Stimulated activated CD8-positive, alpha-beta memory T cell treated with anti-CD3 and anti-CD28 coated beads, Interleukin-15, amount 100 ng/mL, for 4 hours (primary cell): ENCODE measurements at places on chromosomes 5 and 9.

- DNase-seq: no peak
Measured at GRCh38 chr9:134814598-134815215, 65.9 kb upstream of the FCN2 start.

GRCh38 chr5:76007904-76008303 is 75.3 kb upstream of the SV2C start:
- DNase-seq: no peak

- DNase-seq: no peak
Measured at GRCh38 chr9:134484479-134484878, 157.1 kb upstream of the COL5A1 start.

DNA sequence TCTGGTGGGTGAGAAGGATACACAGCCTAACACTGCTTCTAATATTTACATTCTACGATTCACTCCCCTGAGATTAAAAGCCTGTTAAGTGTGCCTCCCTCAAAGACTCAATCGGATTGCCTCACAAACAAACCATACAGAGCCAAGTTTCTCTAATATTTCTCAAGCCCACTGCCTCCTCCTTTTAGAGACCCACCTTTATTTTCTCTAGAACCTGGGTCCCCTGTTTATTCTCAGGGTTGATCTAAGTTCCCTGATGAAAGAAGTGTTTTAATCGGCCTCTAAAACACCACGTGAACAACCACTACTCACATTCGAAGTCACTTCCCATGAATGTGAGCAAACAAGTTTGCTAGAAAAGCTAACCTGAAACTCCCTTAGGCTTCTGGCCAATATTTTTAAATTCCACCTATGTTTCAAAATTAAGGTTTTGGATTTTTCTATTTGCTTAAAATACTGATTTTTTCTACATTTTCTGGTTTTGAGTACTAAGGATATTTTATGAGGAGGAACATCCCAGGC is 76.5 kb downstream of the GLIS3 start:
- no peak for DNase-seq

- DNase-seq: no peak
Measured at GRCh38 chr5:28499766-28500290, 1461.4 kb upstream of the CDH9 start.
